ENCODE measurements at places on chromosomes 13 and 19.
A peak's percentile ranks its signal among the peaks of the same experiment; 100 is the strongest.

DNA sequence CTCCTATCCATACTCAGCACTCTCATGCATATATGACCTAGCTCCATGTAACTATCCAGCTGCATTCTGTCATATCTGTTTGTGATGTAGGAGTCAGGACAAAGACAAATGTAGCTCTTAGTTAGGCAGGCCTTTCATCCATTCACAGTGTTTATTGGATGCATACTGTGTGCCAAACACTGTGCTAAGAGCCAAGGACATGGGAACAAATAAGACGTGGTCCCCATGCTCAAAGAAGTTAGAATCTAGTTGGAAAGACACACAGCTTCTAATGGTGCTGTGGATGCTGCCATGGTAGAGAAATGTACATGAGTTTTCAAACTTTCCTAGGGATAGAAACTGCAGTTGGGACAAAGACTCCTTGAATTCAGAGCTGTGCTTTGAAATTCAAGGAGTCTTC lies 31.7 kb upstream of the IL17D start:
- no peak for DNase-seq

DNA sequence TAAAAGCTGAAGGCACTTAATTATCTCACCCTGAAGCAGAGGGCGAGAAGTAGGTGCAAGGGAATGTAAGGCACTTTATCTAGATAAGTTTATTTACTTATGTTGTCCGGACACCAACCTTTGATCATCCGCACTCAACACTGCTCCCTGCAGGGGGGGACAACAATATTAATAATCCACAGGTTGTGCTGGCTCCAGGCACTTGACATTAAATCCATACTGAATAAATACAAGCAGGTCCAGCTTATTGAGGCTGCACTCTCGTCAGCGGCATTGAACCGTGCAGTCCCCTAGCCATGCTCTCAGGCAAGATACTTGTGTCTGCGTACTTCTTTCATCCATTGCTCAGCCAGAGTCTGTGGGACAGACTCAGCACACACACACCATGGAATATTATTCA lies 374.5 kb upstream of the NBEA start:
- DNase-seq, result no peak

DNA sequence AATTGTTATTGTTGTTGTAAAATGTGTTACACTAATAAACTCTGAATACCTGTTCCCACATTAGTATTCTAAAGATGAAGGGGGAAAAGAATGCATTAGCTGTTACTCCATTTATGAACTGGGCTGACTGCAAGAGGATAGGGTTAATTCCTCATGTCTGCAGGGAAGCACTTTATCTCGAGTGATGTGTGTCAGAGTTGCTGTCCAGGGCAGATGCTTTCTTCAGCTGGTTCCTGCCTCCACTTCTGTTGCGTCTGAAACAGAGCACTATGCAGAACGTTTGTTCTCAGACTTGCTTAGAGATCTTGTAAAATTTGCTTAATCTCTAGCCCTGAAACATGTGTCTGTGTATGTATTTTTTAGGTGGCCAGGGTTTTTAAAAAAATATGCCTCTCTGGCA lies 318.8 kb downstream of the SPRY2 start:
- DNase-seq, result no peak

GRCh38 chr19:33377586-33378475 lies 4.3 kb downstream of the CEBPG start:
- no peak for DNase-seq

- DNase-seq, result no peak
Observed at GRCh38 chr13:20713751-20714150, 10.3 kb downstream of the IL17D start.

DNA sequence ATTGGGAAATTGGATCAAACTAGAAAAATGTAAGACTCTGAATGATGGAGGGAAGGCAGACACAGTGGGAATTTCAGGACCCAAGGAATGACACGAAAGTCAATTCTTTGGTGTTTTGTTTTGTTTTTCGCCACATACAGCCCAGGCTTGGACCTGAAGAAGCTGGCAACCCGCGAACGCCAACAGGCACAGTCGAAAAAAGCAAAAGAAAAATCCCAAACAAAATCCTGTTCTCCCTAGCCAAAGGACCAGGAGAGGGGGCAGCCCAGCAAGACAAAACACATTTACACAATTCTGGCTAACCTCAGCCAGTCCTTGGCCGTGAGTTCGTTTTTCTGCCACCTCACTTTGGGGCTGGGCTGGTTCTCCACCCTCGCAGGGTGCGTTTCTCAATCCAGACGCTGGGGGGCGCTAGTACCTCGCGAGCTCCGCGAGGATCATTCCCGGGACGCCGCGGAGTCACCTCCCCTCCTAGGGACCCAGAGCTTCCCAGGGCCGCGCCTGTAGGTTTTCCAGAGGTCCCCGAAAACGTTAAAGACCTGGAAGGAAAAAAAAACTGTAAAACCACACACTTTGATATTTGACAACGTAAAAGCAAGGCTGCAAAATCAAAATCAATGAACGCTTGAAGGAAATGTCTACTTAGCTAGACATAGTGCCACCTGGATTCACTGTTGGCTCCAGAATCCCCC lies 34.9 kb upstream of the TPM4 start:
- peak; percentile 46 for DNase-seq

GRCh38 chr13:50649211-50649610 lies 194.3 kb downstream of the DLEU7 start:
- no peak for DNase-seq

GRCh38 chr19:33424181-33424580 lies 50.7 kb downstream of the CEBPG start:
- no peak for DNase-seq

DNA sequence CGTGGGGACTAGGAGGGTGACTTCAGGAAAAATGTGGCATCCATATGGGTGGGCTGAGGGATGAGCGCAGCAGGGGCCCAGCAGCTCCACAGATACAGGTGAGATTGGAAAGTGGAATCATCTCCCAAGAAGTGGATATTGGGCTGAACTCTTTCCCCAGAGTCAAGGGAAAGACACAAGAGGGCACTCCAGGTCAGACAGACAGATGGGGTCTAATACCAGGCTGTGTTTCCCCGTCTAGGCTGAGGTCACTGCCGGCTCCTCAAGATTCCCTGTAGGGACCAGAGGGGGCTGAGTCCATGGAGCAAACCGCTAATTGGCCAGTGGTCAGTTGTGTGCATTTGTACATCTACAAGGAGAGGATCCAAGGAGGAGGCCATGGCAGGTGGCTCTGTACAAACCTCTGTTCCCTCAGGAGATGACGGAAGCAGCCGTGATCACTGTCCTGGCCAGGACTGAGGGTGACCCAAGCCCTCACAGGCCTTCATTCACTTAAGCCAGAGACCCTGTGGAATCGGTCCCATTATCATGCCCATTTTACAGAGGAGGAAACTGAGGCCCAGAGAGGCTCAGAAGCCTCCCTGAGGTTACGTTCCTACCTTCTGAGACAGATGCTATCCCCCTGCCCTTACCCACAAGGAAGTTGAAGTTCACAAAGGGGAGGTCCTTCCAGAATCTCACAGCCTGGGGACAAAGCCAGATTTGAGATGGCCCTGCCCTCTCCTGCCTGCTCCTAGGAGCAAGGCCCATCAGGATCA lies 14.9 kb upstream of the IGLON5 start:
- no peak for DNase-seq

DNA sequence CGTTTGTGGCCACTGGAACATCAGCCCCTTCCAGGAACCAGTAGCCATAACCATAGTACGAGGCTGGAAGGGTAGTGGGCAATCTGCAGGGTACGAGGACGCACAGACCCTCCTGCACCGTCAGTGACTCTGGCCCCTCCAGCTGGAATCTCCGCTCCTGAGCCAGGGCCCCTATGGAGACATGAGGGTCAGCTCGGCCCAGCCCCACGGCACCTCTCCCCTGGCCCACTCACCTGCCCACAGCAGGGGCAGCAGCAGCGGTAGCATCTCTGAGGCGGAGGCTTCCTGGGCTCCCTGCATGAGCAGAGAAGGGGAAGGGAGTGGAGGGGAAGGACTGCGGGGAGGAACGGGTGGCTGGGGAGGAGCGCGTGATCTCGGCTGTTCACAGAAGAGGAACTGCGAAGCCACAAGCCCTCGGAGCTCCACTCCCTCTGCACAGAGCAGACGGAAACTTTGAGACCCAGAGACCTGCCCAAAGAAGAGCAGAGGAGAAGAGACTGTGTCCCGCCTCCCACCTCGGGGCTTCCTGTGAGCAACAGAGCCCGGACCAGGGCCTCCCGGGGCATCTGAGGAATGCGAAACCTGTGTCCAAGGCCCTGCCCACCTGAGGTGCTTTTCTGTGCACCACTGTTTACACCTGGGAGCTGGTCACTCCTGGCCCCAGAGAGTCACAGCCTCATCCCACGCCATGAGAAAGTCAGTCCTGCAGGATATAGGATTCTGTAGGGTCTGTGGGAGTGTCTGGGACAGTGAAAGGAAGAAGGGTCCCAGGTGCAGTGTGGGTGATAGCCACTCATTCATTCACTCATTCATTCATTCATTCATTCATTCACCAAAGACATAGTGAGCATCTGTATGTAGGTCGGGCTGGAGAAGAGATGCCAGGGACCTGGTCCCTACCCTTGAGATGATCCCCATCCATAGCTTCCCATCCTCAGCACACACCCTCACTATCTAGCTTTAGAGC lies at the start of gene SIGLEC6:
TSS of gene SIGLEC6 (minus strand) at position 322 of the 967 bp plus-strand sequence. CDS start at position 300, 22 bp downstream.
- DNase-seq, result no peak

DNA sequence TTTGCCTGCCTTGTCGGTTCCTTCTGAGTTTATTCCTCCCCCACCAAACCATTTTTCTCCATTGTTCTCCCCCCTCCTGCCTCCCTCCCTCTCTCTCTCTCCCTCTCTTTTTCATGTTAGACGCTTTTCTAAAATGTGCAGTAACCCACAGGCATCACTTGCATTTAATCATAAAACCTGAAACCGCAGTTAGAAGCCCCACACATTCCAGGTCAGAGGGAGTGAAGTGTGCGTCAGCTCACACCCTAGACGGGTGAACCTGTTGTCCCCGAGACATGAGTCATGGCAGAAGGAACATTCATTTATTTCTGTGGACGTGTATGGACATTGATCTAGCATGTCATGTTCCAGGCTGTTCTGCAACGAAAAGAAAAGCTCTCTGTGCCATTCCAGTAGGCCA lies 19.9 kb downstream of the ONECUT3 start:
- no peak for DNase-seq

- no peak for DNase-seq
Observed at GRCh38 chr13:74226791-74227475, 92.7 kb upstream of the KLF12 start.

- no peak for DNase-seq
Observed at GRCh38 chr19:46392252-46392801, 21.0 kb downstream of the CCDC8 start.

- no peak for DNase-seq
Observed at GRCh38 chr19:33797802-33798671, 1.4 kb downstream of the KCTD15 start.

DNA sequence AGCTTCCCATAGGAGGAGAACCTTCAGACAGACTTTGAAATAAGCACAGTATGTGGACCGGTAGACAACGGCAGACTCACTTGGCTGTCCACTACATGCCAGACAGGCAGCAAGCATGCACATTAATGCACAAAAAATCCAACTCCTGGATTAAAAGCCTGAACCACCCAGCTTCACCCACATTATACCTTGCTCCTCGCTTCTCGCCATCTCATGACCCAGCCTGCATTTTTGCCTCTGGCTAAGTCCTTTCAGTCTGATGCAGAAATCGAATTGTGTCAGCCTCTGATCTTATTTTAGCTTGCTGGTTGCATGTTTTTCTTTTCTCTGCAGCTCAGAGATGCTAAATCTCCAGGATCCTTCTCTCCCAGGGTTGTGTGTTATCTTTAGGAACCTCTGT lies 358.7 kb downstream of the RFC3 start:
- DNase-seq, result no peak

GRCh38 chr13:72757792-72758535 lies 23.7 kb downstream of the DIS3 start:
- DNase-seq, result no peak

DNA sequence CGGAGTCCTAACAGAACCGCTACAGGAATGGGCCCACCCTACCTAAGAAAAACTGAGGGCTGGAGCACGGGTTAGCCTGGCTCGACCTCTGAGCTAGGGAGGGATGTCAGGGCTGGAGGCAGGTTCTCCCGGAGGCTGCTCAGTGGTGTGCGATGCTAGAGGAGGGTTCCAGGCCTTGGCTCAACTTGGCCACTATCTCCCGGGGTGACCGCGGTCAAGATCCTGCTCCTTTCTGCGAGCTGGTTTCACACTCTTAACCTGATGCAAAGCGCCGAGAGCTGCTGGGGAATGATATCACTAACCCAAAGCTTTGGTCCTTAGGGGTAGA lies 301 bp downstream of the POP4 start:
- no peak for DNase-seq

- no peak for DNase-seq
Observed at GRCh38 chr13:113551081-113552000, 33.2 kb upstream of the TFDP1 start.

- no peak for DNase-seq
Observed at GRCh38 chr13:48110132-48110868, 15.4 kb upstream of the MED4 start.

DNA sequence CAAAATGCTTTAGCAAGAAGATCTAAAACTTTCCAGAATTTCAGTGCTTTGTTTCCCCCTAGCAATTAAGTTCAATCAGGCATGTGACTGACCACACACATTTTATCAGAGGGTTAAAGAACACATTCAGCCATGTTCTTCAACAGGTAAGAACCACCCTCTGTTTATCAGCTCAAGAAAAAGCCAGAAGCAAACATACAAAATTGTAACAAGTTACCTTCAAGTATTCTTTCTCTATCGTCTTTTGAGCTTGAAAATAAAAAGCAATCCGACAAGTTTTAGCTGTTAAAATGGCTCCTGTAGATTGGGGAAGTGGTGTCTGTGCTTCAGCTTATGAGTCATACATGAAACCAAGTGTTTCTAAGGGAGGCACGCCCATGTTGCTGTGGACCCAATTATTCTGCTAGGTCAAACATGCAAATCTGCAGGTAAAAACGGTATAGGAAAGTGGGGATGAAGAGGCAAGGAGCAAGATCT lies at the start of gene ELF1:
TSS of gene ELF1 (minus strand) at position 306 of the 477 bp plus-strand sequence. CDS start 37,262 bp downstream, outside the sequence.
- no peak for DNase-seq

GRCh38 chr19:1503089-1503924 lies 9.5 kb downstream of the ADAMTSL5 start:
- DNase-seq, result no peak

DNA sequence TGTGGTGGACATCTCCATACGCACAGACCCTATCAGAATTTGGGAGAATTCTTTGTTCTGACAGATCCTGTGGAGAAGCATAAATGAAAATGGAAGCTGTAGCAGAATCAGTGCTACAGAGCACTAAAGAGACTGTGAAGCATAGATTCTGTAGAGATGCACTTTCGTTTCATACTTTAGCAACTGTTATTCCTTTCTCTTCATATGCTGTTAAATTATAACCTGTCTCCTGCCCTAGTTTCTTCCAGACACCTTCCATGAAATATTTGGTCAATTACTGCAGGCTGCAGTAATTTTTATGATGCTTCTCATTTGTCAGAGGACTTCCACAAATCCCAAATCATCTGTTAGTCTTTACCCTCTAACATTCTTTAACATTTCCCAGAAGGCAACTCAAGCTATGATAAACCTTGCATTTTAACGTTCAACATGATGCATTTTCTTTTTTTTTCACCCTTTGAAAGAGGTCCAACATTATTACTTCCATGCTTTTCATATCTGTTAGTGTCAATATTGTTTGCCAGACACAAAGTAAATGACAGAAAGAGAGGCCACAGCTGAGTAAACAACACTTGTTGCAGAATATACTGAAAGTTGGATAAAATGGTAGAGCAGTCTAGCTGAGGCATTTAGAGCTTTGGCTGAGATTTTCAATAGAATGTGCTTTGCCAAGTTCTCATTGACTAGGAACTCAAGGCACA lies 412.7 kb downstream of the LMO7 start:
- no peak for DNase-seq

GRCh38 chr13:110129539-110130186 lies 177.3 kb downstream of the COL4A1 start:
- no peak for DNase-seq

Data from left renal cortex interstitium (tissue), 4 donors.